ENCODE measurements at places on chromosomes 6 and 20.

- no peak for DNase-seq
Observed at GRCh38 chr6:49479308-49479970, 16.3 kb downstream of the CENPQ start.

- DNase-seq = no peak
Observed at GRCh38 chr6:36479256-36479655, 36.5 kb downstream of the KCTD20 start.

GRCh38 chr20:16243470-16243869 is 329.8 kb downstream of the KIF16B start:
- DNase-seq = no peak

- DNase-seq = no peak
Observed at GRCh38 chr6:16187176-16187575, 51.2 kb upstream of the GMPR start.

DNA sequence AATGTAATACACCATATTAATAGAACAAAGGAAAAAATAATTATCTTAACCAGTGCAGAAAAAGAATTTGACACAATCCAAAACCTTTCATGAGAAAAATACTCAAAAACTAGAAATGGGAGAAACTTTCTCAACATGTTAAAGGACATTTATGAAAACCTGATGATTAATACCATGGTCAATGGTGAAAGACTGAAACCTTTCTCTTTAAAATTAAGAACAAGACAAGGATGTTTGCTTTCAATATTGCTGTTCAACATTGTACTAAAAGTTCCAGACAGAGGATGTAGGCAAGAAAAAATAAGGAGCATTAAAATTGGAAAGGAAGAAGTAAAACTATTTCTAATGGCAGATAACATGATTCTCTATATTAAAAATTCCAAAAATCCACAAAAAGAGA is 981.3 kb upstream of the FLRT3 start:
- no peak for DNase-seq

- no peak for DNase-seq
Observed at GRCh38 chr6:16518265-16518664, 243.0 kb downstream of the ATXN1 start.

DNA sequence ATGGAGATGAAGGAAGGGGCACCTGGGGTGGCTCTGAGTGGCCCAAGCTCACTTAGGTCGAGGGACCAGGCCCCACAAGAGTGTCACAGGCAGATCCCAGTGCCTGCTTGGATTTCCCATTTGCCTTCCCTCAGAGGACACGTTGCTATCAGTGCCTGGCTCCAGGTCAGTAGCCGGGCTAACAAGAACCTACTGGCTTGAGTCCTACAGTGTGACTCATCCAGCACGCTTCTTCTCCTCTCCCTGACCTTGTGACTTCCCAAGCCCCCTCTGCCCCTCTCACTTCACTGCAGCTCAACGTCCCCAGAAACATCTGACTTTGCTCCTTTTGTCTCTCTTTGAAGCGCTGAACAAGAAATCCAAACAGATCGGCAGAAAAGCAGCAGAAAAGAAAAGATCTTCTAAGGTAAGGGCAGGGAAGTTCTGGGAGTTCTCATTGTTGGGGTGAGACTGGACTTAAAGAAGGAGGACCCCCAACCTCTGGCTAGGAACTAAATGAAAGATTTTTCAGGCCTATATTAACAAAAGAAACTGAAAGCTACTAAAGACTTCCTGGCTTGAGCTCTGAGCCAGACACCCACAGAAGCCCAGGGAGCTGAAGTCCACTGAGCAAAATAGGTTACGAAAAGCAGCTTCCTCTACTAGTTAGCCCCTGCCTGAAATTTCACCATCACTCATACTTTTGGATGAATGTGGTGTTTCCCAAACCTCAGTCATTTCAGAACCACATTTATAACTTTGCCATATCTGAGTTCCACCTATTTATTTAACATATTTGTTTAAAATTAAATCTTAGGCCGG is 21.5 kb downstream of the ASIP start:
- DNase-seq = no peak

- no peak for DNase-seq
Observed at GRCh38 chr6:4889701-4890100, 113.5 kb downstream of the CDYL start.

DNA sequence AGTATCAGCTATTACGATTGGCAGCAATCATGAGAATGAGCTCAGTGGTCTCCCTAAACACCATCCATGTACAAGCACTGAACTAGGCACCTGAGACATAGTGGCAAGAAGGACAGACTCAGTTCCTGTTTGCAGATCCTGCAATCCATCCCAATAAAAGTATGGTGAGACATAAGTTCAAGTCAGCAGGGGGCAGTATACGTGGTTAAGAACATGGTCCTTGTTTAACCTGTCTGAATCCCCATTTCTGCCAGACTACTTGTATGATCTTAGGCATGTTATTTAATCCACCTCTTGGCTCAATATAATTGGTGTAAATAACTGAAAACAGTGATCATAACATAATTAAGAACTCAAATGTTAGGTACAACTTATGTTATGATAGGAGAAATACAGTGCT is 33.2 kb upstream of the PNISR start:
- no peak for DNase-seq

Measured in effector CD4-positive, alpha-beta T cell (primary cell).